ENCODE measurements at places on chromosomes 16 and 17.

GRCh38 chr16:43294-43693 is 10.1 kb downstream of the POLR3K start:
- no peak for DNase-seq

- no peak for DNase-seq
Observed at GRCh38 chr17:68972119-68972704, 17.0 kb upstream of the ABCA8 start.

DNA sequence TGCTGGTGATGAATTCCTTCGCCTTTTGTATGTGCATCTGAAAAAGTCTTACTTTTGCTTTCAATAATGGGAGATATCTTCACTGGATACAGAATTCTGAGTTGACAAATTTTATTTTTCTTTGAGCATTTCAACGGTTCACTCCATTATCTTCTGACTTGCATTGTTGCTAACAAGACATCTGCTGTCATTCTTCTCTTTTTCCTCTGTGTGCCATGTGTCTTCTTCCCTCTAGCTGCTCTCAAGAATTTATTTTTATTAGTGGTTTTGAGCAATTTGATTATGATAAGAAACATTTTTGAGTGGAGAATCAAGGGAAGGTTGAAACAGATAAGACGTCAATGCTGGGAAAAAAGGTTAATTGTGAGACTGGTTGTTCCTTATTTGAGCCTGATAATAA is 471.8 kb downstream of the CDH13 start:
- DNase-seq = no peak

- DNase-seq = no peak
Observed at GRCh38 chr16:73326770-73327470, 279.0 kb upstream of the ZFHX3 start.

GRCh38 chr16:75017670-75018525 is 19.1 kb downstream of the ZNRF1 start:
- no peak for DNase-seq

GRCh38 chr16:85403693-85404092 is 209.4 kb upstream of the GSE1 start:
- no peak for DNase-seq

- peak; percentile 23 for DNase-seq
Observed at GRCh38 chr16:73062743-73063733, 15.1 kb upstream of the ZFHX3 start.

DNA sequence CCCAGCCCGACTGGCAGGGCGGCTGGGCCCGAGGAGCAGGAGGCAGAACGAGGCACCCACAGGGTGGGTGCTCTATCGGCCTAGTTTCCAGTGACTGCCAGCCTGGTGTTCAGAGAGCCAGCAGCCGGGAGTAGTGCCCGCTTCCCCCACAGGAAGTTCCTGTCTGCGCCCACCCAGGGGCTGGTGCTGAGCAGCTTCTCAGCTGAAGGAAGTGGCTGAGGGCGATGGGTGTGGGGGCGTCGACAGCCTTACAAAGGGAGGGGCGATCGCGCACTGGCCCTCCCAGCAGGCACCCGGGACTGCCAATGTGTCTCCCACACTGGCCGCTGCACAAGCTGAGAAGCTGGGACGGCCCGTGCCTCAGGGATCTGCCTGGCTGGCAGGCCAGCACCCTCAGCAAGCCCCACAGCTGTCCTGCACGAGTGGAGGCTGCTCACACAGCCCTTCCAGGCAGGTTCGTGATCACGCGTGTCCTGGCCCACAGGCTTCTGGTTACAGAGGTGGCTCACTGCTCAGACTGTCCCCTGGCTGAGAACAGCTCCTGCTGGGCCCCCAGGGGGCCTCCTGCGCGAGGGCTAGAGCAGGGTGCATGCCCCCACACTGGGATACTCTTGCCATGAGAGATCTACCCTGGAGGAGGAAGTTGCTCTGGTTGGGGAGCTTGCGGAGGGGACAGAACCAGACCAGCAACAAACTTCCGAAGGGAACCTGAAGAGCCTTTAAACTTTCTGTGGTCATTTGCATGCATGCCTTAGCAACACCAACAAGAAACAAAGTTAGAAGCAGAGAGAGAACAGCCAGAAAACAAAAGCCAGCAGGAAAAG is 2.5 kb downstream of the RNF166 start:
- peak; percentile 56 for DNase-seq

DNA sequence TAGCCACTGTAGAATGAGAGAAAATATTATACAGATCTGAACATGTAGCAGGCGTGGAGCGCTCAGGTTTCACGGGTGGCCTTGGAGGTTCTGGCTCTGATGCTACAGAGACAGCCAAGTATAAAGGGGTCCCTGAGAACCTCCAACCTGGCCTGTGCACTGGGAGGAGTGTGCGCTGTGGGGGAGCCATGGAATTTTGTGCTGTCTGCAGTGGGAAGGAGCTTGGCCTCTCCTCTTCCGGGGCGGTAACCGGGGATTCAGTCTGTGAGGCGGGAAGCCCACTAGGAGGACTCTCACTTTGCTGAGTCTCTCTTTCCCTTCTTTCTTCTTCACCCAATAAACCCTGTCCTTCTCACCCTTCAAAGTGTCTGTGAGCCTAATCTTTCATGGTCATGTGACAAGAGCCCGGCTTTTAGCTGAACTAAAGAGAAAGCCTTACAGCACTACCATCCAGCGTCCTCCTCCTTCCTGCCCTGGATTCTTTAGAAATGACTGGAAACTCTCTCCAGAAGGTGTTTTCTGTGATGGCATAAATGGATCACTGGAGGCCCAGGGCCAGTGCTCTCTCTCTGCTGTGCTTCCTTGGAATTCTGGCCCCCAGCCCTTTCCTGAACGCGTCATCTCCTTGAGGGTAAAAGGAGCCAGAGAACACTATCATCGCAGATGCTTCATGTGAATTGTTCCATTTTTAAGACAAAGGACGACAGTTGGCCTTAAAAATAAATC is 232.1 kb upstream of the CACNG5 start:
- no peak for DNase-seq

DNA sequence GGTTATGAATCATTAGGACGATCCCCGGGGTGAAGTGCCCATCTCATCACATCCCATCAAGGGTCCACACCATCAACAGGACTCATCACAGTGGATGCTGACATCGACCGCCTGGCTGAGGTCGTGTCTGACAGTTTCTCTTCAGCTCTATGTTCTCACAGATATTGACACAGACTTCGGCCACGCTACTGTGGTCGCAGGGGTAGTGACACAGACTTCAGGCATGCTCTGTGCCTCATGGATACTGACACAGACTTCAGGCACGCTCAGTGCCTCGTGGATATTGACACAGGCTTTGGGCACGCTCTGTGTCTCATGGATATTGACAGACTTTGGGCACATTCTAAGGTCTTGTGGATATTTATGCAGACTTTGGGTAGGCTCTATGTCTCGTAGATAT is 50.1 kb downstream of the KLHDC4 start:
- no peak for DNase-seq

DNA sequence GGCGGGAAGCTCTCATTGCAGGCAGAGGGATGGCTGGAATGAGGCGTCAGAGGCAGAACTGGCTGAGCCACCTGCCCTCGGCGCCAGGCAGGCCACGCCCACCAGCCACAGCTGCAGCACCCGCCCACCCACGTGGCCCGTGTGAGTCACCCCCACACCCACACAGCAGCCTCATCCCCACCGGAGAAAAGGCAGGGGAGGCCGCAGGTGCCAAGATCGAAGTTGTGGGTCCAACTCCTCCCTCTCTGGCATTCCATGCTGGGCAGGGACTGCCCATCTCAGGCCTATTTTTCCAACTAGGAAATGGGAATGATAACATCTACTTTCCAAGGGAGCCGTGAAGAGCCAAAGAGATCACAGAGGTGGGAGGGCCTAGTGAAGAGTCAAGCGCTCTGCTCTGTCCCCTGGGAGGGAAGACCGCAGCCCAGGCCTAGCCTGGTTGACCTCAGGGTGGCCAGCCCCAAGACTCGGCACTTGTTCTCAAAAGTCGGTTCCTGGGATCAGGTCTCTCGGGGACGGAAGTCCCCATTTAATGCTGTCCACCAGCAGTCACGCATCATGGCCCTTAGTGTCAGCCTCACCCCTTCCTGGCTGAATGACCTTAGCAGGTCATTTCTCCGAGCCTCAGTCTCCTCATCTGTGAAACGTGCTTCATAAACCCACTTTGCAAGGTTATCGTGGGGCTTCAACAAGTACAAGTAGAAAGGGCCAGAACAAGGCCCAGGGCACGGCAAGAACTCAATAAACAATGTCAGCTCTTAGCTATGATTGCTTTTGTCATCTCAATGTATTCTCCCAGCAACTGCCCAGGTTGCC is at the start of gene TRPV3:
TSS of gene TRPV3 (minus strand) at position 45 of the 816 bp plus-strand sequence. CDS start 2,962 bp downstream, outside the sequence.
- no peak for DNase-seq

GRCh38 chr17:51456942-51457341 is 196.6 kb downstream of the UTP18 start:
- DNase-seq = no peak

DNA sequence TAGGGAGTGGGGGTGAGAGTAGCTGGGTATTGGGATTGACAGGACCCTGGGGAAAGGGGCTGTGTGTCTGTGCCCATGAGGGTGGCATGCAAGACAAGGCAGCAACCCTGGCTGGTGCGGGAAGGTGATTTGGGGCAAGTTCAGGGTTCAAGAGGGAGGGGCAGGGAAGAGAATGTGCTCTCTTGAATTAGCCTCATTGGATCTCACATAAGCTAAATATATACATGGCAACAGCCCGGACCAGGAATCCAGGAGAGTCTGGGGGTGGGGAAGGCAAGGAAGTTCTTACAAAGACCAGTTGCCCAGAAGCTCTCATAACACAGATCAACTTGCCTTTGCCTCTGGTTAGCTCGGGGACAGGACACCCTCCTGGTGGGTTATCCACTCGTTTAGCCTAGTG is 73.3 kb downstream of the IRX3 start:
- no peak for DNase-seq

DNA sequence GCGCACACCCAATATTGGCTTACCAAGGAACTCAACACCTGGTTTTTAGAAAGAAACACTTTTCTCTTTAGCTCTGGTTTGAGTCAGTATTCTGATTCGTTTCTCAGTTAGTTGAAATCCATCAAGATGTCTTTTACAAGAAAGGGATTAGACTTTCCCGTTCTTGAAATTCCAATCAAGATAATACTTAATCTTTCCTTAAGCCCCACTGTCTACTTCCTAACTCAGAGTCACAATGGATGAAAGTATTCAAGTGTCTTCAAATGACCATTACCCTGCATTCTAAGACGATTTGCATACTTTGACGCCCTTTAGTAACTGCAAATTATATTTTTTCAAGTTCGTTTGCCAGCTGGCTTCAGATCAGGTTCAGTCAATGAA is 189.8 kb downstream of the USP22 start:
- no peak for DNase-seq

GRCh38 chr17:34511931-34512330 is 67.5 kb upstream of the TMEM132E start:
- DNase-seq = no peak

DNA sequence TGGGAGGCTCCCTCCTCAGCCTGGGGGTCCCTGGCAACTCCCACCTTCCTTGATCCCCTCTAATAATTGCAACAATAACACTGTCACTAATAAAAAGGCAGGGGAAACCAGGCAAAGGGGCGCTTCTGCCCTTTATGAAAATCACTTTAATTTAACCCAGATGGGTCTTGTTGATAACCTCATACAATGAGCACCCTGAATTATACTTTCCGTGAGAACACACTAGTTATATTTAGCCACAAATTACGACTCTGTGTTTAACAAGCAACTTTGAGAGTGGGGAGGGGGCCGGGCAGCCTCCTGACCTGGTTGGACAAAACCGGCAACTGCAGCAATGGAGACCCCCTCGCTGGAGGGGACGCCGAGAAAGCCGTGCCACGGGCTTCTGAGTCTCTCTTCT is 5.7 kb upstream of the BAHCC1 start:
- no peak for DNase-seq

GRCh38 chr17:44972953-44973352 is 4.8 kb upstream of the C1QL1 start:
- no peak for DNase-seq

DNA sequence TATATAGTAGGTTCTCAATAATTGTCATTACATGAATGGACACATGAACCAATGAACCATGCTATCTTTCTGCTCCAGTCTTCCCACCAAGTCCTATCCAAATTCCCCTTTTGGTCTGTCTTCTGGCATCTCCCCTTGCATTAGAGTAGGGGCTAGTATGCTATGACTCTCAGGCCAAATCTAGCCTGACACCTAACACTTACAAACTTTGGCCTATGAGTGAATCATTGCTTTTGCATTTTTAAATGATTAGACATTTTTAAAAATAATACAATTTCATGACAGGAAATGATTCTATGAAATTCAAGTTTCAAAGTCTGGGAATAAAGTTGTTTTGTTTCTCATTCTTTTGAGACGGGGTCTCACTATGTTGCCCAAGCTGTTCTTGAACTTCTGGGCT is 102.5 kb upstream of the MAF start:
- DNase-seq = no peak

DNA sequence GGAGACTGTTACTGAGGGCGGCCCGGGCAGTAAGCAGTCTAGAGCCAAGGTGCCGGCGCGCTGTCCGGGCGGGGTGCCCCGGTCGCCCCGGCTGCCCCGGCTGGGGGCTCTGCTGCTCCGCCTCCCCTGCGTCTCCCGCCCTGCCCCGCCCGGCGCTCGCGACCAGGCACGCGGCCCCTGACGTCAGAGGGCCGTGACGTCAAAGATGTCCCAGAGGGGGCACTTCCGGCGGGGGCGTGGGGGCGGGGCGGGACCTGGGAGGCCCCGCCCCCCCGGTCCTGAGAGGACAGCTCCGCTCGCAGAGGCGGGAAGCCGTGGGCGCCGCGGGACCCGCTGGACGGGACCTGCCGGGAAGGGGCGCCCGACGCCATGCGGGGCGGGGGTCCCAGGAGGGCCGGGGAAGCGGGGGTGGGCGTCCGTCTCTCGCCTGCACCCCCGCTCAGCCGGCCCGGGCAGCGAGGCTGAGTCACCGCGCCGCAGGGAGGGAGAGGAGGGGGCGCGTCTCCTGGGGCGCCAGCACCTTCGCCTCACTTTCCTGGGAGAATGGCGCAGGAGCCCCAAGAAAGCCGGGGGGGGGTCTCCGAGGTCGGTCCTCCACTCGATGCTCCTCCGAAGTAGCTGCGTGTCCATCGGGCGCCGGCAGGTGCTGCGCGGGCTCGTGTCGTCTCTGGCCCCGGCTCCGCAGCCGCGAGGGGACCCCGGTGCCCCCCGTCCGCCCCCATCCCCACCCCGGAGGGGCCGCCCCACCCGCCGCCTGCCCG is 4.4 kb upstream of the HIC1 start:
- DNase-seq = no peak

GRCh38 chr16:56747486-56748045 is 17.6 kb downstream of the NUP93 start:
- DNase-seq = no peak

DNA sequence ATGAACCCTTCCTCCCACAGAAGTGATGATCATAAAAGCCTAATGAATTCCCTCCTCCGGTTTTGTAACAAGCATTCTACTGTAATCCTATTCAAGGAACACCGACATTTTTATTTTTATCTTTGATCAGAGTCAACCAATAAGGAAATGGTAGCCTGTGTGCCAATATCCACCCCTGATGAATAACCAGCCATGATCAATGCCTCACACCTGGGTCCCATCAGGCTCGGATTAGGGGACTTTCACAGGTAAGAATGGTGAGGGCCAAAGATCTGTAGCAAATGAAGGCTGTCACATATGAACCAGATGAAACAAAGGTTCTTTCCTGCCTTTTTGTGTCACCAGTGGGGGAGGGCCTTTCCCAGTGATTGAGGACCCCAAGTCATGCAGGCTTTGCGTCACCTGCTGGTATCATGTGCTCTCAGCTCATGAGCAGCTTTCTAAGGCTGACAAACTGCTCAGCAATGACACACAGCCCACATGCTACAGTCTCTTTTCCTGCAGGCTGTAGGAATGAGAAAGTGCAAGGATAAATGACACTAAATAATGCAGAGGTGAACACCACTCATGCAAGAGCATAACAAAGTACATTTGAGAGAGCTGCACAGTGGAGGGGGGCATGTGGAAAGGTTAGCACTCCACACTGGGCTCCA is 34.9 kb downstream of the TOM1L2 start:
- no peak for DNase-seq
